ENCODE measurements at places on chromosomes 5 and 9.

- no peak for DNase-seq
Observed at GRCh38 chr5:50687548-50687947, 21.1 kb downstream of the PARP8 start.

- DNase-seq: no peak
Observed at GRCh38 chr5:158207733-158208132, 348.8 kb upstream of the CLINT1 start.

- DNase-seq: peak; percentile 81
Observed at GRCh38 chr9:91164724-91165520, 196.8 kb downstream of the AUH start.

DNA sequence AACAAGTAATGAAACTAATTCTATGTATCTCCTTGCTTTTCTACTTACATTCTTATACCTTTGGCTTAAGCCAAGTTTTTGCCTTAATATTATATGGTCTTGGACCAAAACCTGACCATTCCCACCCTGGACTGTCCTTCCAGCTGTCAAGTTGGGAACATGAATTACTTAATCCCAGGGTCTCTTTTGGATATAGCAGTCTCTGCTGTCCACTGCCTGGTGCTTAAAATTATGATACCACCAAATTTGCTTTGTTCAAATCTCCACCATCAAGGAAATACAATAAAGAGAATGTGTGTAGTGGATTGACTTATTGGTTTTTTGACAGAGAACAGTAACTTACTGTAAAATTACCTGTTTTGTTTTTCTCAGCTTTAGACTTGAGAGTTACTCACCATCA lies 66.2 kb downstream of the ABHD17B start:
- no peak for DNase-seq

DNA sequence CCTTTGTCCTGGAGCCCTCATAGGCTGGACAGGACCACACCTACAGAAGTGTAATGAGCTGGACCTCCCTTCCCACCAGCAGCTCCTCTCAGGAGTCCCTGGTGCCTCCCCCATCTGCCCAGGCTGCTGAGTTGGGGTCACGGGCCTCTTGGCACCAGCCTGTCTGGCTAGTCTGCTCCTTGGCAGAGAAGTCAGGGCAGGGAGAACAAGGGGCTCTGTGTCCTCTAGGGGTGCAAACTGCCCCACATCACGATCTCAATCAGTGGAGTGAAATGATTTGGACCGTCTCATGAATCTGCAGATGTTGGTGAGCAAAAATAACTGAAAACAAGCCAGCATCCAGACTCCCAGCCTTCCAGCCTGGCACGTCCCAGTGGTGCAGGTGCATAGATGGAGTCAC lies 14.9 kb upstream of the GFPT2 start:
- DNase-seq: no peak

All from upper lobe of right lung (tissue), 1 donor.